Tibial nerve (tissue), 4 donors: ENCODE measurements at places on chromosomes 5 and 9.

DNA sequence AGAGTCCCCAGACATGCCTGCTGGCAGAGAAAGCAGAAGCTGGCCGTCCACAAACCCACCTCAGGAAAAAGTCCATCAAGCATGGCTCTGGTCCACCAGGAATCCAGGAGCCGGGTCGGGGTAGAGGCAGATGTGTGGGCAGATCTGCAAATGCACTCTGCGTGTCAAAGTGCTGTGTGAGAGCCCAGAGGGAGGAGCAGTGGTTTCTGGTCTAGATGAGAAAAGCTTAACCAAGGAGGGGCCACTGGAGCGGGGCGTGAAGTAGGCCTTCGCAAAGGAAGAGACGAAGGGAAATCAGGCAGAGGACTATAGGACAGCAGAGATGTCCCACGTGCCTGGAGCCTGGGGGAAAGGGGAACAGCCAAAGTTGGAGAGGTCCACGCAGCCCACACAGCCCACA, 40.0 kb downstream of the TTLL11 start:
- no peak for DNase-seq

GRCh38 chr9:113293285-113293878, 9.8 kb downstream of the RNF183 start:
- DNase-seq: no peak

GRCh38 chr5:132457371-132458225, 33.0 kb downstream of the IRF1 start:
- DNase-seq: peak; percentile 50

GRCh38 chr5:145811834-145812625, 23.1 kb downstream of the PRELID2 start:
- peak; percentile 24 for DNase-seq

DNA sequence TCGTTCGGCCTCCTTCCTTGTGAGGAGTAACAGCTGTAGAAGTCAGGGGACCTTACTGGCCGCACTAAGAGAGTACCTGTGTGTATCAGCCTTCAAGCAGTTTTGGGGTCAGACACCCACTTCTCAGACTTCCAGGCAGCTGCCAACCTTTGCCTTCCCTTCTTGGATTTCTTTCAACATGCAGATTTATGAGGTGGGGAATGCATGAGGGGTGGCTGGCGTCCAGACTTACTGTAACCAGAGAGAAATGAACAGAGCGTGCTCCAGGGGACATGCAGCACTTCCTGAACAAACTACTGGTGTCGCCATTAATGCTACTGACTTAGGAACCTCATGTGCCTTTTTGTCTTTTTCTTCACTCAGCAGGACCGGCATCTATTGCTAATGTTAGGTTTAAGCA, 46.7 kb downstream of the INSYN2B start:
- DNase-seq: no peak

- DNase-seq: no peak
Measured at GRCh38 chr5:103102234-103102633, 17.7 kb downstream of the GIN1 start.

DNA sequence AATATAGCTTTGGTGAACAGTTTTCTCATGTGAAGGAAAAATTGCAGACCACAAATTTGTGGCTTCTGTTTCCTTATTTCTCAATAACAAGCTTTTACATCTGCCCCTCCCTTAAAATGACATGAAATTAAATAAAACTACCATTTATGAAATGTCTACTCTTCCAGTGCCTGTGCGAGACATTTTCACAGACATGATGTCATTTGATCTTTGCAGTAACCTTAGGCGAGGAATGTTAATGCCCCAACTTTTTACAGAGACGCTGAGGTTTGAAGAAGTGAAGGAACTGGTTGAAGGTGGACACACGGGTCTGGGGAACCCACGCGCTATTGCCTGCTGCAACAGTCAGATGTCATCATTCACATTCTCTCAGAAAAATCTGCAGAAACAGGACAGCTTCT, 61.5 kb downstream of the OSTF1 start:
- DNase-seq: no peak

DNA sequence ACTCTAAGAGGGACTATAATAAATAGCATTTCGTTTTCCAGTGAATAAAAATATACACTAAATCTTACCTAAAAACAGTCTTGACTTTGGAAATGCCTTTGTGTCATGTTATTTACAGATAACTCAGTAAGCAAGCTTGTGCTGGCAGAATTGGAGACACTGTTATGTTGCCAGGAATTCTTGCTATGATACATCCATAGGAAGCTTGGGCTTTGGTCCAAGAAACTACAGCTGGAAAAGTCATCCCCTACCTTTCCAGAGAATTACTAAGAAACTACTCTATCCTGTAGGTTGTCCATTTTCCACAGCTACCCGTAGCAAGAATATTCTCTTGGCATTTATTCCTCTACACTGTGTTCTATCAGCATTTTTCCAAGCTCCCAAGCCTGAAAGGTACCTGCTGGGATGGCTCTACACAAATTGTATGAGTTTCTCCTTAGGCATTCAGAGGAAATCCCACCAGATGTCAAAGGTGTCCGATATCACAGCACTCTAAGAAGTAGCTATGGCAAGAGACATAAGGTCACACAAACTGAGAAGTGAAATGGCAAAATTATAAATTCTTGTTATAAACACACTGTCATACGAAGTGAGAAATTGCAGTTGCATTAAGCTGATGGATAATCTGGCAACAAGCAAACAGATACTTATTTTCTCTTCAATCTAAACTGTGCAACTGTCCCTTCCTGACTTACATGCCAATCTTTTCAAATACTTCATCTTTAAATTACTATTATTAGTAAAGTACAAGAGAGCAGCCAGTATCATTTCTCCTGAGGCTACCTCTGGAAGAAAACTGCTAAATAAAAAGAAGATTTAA, 68.5 kb downstream of the MCTP1 start:
- no peak for DNase-seq

- DNase-seq: no peak
Measured at GRCh38 chr5:73218552-73219171, 45.7 kb downstream of the TMEM174 start.

DNA sequence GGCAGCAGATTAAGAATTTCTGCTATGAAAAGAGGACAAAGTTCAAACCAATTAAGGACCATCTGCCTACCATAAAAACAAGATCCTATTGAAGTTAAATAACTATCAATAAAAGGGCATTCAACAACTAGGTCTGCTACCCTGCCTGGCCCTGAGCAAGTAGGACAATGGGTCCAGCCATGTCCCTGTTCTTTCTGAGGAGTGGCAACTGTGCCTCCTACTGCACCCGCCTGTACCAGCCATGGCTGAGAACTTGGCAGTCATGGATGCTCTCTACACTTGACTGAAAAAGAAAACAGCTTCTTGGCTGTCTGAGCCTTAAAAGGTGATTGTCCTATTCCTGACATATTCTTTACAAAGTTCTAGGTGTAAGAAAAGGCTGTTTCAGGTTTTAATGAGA, 652.4 kb downstream of the PDE4D start:
- no peak for DNase-seq

DNA sequence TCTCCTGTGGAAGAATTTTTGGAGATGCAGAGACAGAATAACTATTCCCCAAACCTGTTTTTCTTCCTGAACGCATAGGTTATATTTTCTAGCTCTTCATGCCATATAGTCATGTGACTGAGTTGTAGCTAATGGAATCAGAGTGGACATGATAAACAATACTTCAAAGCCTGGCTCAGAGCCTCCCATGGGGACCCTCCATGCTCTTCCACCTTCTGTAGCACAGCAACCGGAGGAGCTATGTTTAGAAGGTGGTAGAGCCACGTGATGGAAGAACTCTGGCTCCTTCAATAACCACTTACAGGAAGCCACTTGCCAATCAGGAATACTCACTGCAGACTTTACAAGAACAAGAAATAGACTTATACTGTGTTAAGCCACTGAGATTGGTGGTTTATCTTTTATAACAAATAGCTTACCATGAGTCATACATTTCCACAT, 39.2 kb downstream of the NADK2 start:
- no peak for DNase-seq

GRCh38 chr9:131239161-131239975, 36.9 kb downstream of the FAM78A start:
- DNase-seq: no peak

DNA sequence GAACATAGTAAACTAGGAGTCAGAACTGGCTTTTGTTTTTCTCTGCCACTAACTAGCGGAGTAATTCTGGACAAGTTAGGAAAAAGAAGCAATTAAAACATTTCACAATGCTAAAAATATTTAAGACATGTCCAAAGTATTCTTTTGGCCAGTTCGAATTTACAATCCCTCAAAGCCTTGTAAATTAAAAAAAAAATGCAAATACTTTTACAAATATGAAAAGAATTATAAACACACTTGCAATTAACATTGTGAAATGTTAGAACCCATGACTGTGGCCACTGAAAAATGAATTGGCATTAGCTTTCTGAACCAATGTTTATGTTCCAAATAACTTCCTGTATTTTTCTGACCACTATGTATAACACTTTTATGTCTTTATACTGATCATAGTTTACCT, 2.2 kb downstream of the RAD1 start:
- no peak for DNase-seq

- DNase-seq: no peak
Measured at GRCh38 chr5:173753307-173754168, 134.6 kb upstream of the CPEB4 start.

GRCh38 chr5:90056911-90057705, 352.4 kb downstream of the CETN3 start:
- DNase-seq: no peak

DNA sequence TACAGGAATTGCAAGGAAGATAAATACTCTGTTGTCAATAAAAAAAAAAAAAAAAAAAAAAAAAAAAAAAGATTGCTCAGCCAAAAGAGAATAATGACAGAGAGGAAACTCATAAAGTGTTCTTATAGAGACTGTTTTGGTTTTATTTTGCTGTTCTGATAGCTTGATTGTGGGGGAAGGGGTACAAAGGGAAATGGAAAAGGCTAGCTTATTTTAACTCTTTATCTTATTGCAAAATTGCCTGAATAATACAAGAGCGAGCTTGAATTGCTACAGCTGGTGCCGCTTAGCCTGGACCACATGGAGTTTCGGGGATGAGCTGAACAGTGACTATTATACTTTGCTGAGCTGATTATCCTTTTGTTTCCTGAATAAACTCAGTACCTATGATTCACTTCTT, 31.0 kb upstream of the SHISAL2B start:
- DNase-seq: no peak

DNA sequence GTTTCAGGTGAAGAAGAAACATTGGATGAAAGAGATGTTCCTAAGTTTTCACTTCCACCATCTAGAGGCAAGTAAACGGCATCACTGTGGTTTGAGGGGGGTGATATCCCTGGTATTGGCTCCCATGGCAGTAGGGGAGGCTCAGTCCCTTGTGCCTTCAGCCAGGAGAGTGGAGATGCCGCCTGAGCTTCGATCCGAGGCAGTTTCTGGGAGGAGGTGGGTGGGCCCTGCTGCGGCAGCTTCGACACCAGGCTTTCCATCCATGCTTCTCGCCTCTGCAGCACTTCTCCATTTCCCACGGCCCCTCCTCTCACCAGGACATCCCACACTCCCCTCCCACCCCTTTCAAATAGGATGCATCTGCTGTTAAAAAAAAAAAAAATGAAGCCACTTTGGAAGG, 258.3 kb downstream of the GADD45G start:
- DNase-seq: no peak

GRCh38 chr5:141952020-141952419, 6.0 kb downstream of the PCDH12 start:
- no peak for DNase-seq

- no peak for DNase-seq
Measured at GRCh38 chr9:74556685-74557084, 59.5 kb downstream of the RORB start.

GRCh38 chr5:43019614-43020398, 20.3 kb downstream of the ANXA2R start:
- no peak for DNase-seq

- DNase-seq: no peak
Measured at GRCh38 chr5:136054142-136055019, 25.6 kb downstream of the TGFBI start.

DNA sequence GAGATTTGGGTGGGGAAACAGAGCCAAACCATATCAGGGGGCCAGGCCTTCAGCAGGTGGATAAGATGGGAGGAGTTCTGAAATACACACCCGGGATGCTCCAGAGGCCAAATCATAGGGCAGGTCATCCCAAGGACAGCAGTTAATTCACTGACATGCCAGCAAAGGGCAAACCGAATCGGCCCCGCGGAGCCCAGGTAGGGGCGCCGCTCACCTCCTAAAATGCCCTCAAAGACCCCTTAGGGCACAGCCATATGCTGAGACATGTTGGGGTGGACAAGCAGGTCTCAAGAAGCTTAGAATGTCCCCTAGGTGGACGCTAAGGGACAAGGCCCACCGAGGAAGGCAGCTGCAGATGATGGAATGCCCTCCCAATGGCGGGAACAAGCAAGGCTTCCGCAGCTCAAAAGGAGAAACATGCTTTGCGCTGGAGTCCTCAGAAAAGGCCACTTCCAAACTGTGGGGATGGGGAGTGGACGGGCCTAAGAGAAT, 144.9 kb downstream of the ERCC6L2 start:
- DNase-seq: no peak

GRCh38 chr5:172902497-172903472, 56.4 kb upstream of the RPL26L1 start:
- peak; percentile 67 for DNase-seq

DNA sequence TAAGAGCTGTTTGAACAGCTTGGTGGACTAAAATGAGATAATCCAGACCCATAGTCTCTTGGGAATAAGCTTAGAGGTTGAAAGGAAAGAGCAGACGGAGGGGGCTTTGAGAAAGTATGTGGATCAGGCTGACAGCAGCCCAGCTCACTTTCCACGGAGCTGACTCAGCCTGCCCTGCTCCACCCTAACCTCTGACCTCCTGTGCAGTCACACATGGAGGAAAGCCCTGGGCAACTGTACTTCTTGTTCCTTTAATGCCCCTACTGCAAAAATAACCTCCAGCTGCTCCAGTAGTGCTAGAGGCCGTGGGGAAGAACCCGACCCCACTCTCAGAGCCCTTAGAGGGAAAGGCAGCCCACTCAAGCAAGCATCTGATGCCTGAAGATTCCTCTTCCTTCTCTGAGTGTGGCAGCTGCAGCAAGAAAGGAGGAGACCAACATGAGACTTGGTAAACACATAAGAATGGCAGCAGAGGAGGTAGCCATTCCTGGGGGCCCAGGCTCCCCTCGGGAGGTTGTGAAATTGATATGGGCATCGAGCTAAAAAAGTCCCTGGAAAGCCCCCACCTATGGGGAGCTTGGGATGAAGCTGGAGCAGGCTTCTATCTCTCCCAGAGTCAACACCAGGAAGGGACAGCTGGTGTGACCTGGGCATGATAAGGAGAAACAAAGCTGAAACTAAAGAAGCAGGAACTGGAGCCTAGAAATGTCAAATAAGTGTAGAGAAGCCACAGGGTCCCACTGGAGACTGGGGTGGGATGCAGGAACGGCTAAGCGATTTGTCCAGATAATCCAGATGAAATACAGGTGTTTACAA, 204.3 kb downstream of the PIK3R1 start:
- no peak for DNase-seq
